Activated naive CD4-positive, alpha-beta T cell treated with anti-CD3 and anti-CD28 coated beads, Interleukin-2, amount 10 ng/mL, durations not matched to agents 7 days and 5 days (primary cell): ENCODE measurements at places on chromosomes 1 and 21.

- no peak for DNase-seq
Measured at GRCh38 chr1:88935522-88936222, 44.3 kb upstream of the GTF2B start.

GRCh38 chr1:155051342-155051776, 243 bp downstream of the ADAM15 start:
- DNase-seq = no peak

DNA sequence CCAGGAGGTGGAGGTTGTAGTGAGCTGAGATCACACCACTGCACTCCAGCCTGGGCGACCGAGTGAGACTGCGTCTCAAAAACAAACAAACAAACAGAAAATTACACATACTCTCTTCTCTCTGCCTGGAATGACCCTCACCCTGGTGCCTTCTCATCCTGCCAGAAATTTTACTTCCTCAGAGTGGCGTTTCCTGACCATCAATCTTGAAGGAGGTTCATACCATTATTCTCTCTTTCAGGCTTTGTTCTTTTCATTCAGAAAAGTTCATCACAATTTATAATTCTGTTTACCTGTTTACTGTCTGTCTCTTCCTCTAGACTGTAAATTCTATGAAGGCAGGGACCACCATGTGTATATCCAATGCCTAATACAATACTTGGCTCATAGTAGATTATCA, 79.3 kb downstream of the RPS6KA1 start:
- no peak for DNase-seq

GRCh38 chr1:212124690-212125582, 89.4 kb downstream of the DTL start:
- peak; percentile 48 for DNase-seq

- peak; percentile 58 for DNase-seq
Measured at GRCh38 chr1:179229214-179230140, at the start of gene ABL2. TSS of gene ABL2 (minus strand) at chr1:179229677. CDS start at chr1:179229397, 280 bp downstream.

DNA sequence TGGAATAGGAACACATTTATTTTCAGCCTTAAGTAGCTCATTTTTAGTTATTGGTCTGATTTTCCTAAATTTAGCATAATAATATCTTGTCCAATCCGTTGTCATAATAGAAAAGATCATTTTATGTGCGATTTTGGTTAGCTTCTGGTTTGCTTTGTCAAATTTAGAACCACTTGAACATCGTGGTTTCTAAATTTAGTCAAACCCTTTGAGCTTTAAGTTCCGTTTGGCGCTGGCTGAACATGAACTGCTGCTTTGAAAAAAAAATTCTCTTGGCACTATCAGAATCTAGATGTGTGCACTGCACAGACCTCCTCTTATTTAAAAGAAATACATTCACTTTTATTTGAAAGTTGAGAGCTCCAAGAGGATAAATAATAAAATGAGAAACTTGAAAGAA, 370.6 kb downstream of the PTPRC start:
- DNase-seq = peak; percentile 32

GRCh38 chr1:200628223-200628881, 7.8 kb upstream of the KIF14 start:
- DNase-seq = peak; percentile 35

DNA sequence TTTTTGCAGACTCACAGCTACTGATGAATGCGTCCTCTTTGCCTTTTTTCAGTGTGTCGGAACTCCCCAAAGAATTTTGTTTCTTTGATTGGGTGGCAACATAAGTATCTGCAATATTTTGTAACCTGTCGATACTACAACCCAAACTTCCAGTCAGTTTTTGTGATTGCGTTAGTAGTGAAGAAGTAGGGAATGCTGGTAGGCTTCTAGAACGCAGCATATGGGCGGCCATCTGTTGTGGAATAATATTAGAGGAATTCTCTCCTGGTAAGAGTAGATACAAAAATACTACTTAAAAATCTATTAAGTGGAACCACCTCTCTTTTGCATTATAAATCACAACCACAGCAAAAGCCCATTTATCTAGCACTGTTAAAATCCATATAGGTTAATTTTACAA, 107.4 kb downstream of the LYST start:
- DNase-seq = no peak

DNA sequence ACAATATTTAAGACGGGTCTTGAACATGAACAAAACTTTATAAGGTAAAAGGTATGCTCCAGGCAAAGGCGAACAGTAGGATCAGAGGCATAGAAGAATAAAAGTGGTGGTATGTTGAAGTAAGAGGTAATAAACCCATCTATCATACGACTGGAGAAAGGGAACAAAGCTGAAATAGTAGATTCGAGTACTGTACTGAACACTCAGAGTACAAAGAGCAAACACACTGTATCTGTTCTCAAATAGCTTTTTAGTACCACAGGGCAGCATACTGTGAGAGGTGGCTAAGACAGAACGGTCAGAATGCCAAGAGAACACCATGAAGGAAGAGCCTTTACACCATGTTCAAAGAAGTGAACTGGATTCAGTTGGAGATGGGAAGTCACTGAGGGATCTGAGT, 83.2 kb downstream of the EPS15 start:
- no peak for DNase-seq

GRCh38 chr21:44568667-44569556, 4.6 kb upstream of the KRTAP10-4 start:
- DNase-seq = no peak

GRCh38 chr1:153538315-153538821, 2.4 kb downstream of the S100A5 start:
- no peak for DNase-seq

DNA sequence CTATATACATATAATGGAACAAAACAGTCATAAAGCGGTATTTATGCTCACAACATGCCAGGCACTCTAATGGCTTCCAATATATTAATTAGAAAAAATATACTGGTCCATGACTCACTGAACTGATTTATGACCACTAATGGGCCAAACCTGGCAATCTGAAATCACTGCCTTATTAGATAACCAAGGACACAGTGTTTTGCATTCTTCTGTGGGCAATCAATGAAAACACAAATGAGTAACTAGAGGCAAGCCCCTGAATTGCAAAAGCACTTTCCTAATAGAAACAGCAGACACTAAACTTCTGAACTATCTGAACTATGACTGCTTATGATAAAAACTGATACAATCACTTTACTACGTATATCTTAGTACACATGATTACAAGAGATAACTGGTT, 3.5 kb downstream of the GCLM start:
- DNase-seq = no peak

GRCh38 chr1:30757352-30758120, at the start of gene LAPTM5:
TSS of gene LAPTM5 (minus strand) at chr1:30757774. CDS start at chr1:30757745, 29 bp downstream.
- DNase-seq = peak; percentile 80

GRCh38 chr1:93591676-93592550, 89.7 kb downstream of the BCAR3 start:
- DNase-seq = no peak

GRCh38 chr21:44363278-44363677, 9.9 kb downstream of the TRPM2 start:
- DNase-seq = no peak

DNA sequence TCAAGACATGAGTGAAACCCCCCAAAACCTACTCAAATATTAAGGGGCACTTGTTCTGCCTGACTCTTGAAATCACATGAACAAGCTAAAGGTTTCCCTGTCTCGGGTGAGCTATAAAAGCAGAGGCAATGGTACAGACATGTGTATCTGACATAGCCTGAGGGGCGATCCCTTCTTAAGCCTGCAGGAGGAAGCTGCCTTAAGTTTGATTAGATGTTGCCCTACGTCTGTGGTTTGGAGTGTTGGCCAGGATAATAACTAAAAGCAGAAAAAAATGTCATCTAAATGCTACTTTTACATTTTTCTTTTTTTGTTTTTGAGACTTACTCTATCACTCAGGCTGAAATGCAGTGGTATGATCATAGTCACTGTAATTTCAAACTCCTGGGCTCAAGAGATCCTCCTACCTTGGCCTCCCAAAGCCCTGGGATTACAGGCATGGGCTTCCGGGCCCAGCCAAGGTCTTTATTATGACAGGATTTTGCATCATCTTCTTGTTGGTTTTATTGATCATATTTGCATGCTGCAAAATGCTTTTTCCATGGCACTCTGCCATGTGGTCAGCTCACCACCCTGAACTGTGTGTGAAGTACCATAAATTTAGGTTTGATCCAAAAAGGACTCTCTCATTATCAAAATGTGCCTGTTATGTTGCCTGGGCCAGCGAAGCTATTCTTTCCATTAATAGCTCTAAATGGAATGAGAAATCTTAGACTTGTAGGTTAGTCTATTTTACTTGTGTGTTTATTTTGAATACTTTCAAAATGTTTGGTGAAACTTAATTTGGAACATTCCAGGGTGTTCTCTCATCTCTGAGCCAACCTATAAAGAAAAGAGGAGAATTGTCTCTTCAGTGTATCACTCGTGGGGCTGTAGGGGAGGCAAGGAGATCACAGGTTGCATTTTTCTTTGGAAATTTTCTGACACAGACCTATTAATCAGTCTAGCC, 15.0 kb upstream of the HMGN1 start:
- no peak for DNase-seq

- DNase-seq = peak; percentile 73
Measured at GRCh38 chr21:39385299-39386145, 36.6 kb upstream of the HMGN1 start.

GRCh38 chr1:64530969-64531692, 61.2 kb downstream of the CACHD1 start:
- DNase-seq = no peak

DNA sequence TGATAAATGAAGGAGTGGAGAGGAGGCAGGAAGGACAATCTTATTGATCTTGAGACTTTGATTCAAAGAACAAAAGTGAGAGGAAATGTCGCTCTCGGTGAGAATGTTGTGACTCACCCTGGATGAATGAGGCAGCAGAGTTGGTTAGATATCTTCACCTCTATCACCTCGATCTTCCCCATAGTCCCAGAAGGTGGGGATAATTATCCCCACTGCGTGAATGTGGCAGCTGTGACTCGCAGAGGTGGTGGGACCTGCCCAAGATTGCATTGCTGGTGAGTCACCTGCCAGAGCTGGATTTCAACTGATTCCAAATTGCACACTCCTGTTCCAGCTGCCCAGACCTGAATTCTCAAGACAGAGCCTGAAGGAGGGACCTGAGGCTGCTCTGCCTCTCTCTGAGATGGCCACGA, 105.0 kb downstream of the MATN1 start:
- no peak for DNase-seq
